ENCODE measurements at places on chromosomes 7 and 10.

GRCh38 chr7:16086743-16087142 is 334.6 kb downstream of the CRPPA start:
- DNase-seq, result no peak

GRCh38 chr7:5613607-5614006 is 167.9 kb downstream of the RNF216 start:
- DNase-seq, result no peak

GRCh38 chr10:113078282-113078907 is 128.3 kb downstream of the TCF7L2 start:
- DNase-seq, result no peak

GRCh38 chr7:54711900-54712595 is 47.0 kb downstream of the SEC61G start:
- DNase-seq, result no peak

- DNase-seq, result no peak
These were observed 228.4 kb downstream of the PLXNA4 start for GRCh38 chr7:132347858-132348257.

DNA sequence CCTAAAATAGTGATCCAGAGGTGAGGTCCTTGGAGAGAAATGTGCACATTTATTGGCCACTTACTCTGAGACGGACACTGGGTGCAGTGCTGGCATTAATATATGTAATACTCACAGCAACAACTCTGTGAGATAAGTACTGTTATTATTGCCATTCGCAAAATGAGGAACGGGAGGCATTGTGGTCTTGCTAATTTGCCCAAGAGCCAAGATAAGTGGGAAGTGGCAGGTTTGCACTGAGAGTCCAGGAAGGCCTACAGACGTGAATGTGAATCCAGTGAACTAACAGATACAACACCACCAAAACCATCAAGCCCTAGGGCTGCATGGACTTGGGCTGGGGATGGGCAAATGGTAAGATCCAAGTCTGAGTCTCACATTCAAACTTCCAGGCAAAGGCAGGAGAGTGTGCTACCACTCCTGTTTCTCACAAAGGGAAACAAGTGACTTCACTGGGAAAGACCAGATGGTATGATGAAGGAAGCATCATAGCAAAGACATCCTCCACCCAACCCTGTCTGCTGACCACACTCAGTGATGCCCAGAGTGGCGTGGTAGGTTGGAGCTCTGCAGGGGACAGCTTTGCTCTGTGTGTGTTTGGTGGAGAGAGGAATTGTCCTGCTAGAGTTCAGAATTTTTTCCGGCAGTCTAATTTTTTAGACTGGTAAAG is 19.2 kb downstream of the TMEM273 start:
- DNase-seq, result no peak

- no peak for DNase-seq
These were observed 411.3 kb upstream of the SEMA3C start for GRCh38 chr7:81330108-81330507.

GRCh38 chr10:103645141-103646054 is 151.9 kb downstream of the NEURL1 start:
- no peak for DNase-seq

DNA sequence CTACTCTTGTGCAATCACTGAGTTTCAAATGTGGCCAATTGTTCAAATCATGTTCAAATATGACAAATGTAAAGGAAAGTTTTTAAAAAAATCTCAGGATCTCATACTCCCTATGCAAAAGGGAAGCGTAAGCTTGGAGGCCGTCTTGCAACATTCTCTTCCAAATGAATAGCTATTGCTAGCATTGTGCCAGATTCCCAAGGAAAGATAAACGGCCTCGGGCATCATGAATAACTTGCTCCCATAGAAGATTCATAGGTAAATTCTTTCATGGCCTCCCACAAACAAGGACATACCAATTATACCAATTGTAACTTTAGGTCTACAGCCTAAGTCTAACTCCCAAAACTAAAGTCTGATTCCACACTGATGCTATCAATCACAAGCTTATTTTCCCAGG is 416.9 kb downstream of the THSD7A start:
- no peak for DNase-seq

GRCh38 chr7:122132341-122132740 is 11.7 kb downstream of the AASS start:
- no peak for DNase-seq

DNA sequence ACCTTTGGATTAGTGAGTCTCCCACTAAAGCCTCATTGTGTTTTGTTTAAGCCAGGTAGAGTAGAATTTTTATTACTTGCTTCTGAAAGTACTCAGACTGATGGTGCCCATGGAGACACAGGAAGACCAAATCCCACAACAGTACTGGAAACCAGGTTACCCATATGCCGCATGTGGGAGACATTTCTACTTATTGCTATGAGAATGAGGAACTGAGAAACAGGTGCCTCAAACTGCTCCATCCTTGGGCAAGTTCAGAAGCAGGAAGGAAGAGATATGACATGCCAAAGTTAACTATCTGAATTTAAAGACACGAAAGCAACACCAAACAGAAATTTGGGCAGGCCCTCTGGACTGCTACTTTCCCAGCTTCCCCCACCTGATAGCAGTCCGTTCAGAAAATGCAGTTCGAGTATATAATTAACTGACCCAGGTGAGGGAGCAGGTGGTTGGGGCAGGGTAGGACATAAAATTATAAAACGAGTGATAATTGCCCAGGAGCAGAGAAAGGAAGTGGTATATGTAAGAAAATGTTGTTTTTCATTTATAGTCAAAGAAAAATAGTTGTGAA is 382.3 kb upstream of the MTPN start:
- DNase-seq, result no peak

Measured in DND-41 (cell line).